Stimulated activated CD4-positive, alpha-beta T cell treated with anti-CD3 and anti-CD28 coated beads, Interleukin-15, amount 100 ng/mL, for 48 hours (primary cell): ENCODE measurements at places on chromosomes 7 and 10.

DNA sequence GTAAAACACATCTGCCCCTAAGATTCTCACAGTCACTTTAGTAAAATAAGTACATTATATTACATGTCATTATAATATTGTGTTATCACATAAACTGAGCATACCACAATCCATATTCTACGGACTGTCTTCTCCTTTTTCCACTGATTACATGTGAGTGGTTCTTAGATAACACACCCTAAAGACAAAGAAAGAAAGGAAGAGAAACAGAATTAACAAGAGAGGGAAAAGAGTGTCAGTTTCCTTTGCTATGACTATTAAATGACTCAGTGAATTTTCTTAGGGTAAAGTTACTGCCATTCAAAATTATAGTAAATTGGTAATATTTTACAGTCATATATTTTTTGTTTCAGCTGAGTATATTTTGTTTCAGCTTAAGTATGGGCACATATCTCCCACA lies 268.3 kb downstream of the TWIST1 start:
- DNase-seq: no peak

- DNase-seq: no peak
Measured at GRCh38 chr10:51162002-51162401, 87.7 kb downstream of the PRKG1 start.

GRCh38 chr7:90594751-90595317 lies 1.3 kb upstream of the CDK14 start:
- DNase-seq: no peak

DNA sequence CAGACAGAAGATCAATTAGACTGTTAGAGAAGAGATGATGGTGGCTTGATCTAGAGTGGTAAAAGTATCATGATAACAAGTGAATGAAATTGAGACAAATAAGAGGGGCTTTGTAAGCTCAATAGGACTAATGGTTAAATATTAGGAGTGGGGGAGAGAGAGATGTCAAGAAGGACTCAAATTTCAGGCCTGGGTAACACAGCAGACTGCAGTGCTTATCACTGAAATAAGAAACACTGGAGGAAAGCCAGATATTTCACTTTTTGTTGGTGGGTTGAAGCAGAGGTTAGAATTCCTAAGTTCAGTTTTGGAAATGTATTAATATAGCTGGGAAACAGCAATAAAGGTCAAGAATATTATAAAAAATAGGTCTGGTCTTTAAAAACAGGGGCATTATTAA lies 74.6 kb downstream of the ORC5 start:
- no peak for DNase-seq

DNA sequence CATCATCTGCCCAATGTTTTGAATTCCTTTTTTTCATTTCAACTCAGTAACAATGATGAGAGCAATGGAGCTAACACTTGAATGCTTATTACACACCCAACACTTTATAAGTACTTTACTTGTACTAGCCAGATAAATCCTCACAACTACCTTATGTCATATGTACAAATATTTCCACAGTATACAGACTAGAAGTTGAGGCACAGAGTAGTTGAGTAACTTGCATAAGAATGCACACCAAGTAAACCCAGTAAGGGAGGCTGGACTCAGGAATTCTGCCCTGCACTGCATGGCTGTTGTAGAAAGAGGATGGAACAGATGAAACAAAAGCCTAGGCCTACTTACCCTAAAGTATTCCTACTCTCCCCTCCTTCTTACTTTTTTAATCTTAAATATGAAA lies 15.8 kb downstream of the DPY19L1 start:
- DNase-seq: no peak

GRCh38 chr10:102542800-102543418 lies 39.1 kb downstream of the SUFU start:
- no peak for DNase-seq

- DNase-seq: no peak
Measured at GRCh38 chr10:98444314-98445006, 2.3 kb downstream of the HPS1 start.

GRCh38 chr10:26969145-26969926 lies 108.6 kb upstream of the ABI1 start:
- no peak for DNase-seq

DNA sequence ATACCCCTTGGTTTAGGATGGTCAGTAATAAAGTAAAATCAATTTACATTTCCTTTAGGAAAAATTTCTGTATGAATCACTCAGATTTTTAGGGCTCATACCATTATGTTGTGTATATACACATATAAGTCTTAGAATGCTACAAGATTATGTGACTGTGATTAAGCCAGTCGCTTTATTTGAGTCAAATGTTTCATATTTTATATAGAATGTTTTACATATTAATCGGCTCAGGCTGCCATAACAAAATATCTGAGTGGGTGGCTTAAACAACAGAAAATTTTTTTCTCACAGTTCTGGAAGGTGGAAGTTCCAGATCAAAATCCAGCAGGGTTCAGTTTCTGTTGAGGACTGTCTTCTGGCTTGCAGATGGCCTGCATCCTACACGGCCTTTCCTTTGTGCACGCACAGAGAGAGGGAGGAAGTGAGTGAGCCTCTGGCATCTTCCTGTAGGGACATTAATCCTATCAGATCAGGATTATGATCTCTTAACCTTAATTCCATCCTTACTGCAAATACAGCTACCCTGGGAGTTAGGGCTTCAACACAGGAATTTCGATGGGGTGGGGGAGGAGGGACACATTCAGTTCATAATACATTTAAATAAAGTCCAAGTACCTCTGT lies 198.0 kb downstream of the PHF14 start:
- no peak for DNase-seq

GRCh38 chr10:122984708-122985107 lies 4.5 kb downstream of the PSTK start:
- no peak for DNase-seq

- no peak for DNase-seq
Measured at GRCh38 chr10:79948976-79949722, at the start of gene SFTPD. TSS of gene SFTPD (minus strand) at chr10:79949105. CDS start at chr10:79946659, 2,446 bp downstream.

GRCh38 chr10:93991114-93991513 lies 2.6 kb upstream of the PLCE1 start:
- DNase-seq: no peak

GRCh38 chr7:128879939-128880746 lies 17.5 kb downstream of the ATP6V1F start:
- no peak for DNase-seq

GRCh38 chr7:43785420-43785819 lies 26.9 kb downstream of the BLVRA start:
- DNase-seq: no peak

GRCh38 chr7:130263130-130263529 lies 3.5 kb upstream of the CPA2 start:
- no peak for DNase-seq

DNA sequence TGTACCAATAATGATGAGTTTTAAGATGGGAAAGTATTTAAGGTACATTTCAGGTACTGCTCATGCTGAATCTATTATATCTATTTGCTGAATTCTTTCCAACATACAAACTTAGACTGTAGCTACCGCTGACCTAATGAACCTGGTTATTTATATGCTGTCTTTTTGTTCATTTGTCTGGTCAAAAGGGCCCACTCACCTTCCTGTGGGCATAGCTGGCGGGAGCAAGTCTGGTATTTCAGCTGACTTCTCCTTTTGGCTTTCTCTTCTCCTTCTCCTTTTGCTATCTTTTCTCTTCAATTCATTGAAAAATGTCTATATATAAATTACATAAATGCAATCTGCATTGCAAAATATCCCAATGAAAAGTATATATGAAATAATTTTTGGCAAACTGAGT lies 9.5 kb downstream of the PLXDC2 start:
- DNase-seq: no peak

- DNase-seq: no peak
Measured at GRCh38 chr7:73932364-73932763, 71.4 kb downstream of the TMEM270 start.

DNA sequence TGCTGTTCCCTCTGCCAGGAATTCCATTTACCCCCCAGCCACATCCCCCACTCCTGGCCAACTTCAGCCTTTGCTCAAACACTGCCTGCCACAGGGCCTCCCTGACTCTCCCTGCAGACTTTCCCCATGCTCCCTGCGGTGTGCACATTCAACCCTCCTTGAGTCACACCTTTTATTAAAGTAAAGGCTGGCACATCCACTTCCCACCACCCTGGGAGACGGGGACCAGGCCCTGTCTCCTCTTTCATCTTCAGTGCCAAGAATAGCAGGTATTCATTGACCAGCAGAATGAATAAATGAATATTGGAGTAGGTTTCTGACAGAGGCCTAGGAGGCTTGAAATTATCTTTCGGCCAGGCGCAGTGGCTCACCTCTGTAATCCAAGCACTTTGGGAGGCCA lies 91.4 kb downstream of the GRK5 start:
- no peak for DNase-seq

DNA sequence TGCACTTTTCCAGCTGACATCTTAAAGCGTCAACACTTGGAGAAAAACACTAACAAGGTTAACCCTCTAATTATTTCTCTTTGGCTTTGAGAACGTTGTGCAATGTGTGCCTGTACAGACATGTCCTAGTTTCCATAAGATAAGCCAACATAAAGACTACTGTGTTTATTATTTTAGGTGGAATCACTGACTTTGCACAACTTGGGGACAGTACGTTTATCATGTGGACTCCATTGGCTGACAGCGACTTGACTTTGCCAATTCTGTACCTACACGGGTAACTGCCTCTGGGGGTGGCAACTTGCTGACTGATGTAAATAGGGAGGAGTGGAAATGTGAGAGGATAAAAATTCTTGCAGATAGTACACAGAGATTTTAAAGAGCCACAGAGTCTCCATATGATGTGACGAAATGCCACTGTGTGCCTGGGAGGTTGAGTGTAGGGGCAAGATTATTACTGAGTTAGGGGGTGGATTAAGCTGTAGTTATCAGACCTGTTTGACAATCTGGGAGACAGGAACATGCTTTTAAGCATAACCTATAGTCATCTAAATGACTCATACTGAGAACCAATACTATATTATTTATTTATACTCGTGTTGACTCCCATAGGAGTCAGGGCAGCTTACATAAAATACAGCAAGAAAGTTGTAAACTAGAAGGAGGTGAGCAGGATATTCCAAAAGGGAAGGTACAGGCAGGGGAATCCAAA lies 21.0 kb downstream of the SLC13A4 start:
- no peak for DNase-seq

DNA sequence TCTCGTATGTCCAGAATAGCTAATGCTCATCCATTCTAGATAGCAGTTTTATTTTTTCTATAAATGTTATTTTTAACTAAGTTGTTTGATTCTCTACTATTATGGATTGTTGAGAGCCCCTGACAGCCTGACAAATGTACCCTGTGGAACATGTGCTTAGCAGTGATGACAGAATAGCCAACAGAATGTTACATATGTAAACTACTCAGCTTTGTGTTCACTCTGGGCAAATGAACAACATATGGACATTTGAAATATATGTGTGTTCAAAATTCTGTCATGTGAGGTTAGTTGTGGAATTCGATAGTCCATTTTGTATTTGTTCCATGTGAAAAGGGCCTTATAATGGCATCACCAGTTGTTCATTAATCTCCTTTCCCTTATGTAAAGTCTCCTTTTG lies 199.7 kb downstream of the EXOC4 start:
- no peak for DNase-seq

GRCh38 chr10:49011756-49012155 lies 72.1 kb upstream of the LRRC18 start:
- DNase-seq: no peak

DNA sequence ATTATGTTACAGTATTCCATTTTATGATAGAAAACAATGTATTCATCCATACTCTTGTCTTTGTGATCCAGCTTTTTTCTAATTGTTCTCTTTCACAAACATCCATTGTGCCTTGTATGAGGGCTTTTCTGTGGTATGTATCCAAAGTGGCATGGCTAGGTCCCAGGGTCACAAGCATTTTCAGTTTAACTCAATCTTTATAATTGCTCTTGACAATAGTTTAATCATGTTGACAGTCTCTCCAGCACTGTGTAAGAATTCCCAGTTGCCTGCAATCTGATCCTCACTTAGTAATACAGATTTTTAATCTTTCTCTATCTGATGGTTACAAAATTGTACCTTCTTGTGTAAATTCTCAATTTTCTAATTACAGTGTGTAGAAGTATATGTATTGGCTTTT lies 533.4 kb downstream of the NEBL start:
- DNase-seq: no peak

- DNase-seq: no peak
Measured at GRCh38 chr7:41093141-41093540, 609.7 kb downstream of the INHBA start.

DNA sequence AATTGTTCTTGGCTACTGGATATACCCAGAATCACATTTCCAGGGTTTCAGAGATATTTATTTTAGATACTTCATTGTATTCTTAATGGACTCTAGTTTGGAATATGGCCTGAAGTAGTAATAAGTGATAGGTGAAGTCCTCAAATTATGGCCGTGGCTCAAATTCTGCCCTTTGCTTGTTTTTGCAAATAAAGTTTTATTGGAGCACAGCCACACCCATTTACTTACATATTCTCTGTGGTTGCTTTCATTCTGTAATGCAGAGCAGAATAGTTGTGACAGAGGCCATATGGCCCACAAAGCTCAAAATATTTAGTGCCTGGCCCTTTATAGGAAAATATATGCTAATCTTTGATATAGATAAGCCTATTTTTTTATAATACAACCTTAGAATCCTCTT lies 19.5 kb downstream of the ANLN start:
- no peak for DNase-seq

- no peak for DNase-seq
Measured at GRCh38 chr10:126906704-126907422, 1.6 kb downstream of the DOCK1 start.

DNA sequence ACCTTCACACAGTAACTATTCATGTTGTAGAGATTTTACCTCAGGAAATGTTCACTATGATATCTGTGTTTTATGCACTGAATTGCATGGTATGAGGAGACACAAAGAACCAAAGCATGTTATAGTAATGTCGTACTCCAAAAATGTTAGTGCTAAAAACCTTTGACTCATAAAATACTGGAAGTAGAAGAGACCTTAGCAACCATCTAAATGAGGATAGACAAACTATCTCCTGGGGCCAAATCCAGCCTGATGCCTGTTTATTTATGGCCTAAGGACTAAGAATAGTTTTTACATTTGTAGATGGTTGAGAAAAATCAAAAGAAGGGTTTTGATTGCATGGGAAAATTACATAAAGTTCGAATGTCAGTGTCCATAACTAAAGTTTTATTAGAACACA lies 535.1 kb downstream of the INHBA start:
- DNase-seq: no peak

DNA sequence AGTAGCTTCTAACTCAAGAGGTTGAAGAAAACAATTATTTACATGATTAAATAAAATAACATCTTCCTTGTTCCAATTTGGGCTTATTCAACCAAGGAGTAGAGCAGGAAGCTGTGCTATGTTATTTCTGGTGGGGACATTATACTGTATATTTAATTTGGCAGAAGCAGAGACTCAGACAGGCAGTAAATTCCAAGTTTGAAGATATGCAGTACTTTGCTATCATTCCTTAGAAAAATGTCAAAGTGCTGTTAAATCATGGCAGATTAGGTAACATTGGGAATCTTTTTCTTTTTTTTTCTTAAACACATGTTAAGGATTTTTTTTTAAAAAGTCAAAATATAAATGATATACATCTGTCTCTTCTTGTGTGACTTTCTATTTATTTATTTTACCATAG lies 190.1 kb downstream of the SUGCT start:
- no peak for DNase-seq
